ENCODE measurements at places on chromosomes 2 and 18.

DNA sequence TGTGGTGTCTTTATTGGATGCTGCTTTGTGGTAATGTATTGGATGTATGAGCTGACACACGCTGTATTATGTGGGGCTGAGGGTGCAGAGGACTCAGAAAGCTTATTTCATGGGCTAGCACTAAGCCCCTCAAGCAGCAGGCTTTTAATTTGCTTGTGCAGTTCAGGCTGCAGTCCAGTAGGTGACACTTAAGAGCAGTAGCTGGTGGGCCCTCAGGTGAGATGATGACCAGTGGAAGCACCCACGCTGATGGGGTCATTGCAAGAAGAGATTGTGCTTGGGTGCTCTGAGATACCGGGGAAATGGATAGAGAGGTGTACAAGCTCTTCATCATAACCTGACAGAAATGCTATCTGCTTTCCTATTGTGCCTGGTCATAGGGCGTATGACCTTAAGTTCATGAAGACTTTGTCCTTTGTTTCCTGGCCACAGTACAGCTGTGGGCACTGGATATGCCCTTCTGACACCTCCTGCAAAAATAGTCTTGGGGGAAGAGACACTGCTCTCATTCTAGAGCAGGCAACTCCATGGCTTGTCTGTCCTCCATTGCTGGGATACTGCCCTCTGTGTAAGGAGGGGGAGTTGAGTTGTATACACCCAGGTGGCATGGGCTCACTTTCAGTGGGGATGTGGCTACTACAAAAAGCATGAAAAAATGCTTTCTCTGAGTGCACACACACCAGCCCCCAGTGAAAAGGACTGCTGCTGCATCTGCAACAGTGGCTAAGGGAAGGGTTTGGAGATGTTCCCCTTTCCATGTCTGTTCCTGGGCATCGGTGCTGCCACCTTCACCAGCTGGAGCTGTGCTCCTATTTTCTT lies 205.7 kb upstream of the ZSWIM2 start:
- DNase-seq, result no peak

DNA sequence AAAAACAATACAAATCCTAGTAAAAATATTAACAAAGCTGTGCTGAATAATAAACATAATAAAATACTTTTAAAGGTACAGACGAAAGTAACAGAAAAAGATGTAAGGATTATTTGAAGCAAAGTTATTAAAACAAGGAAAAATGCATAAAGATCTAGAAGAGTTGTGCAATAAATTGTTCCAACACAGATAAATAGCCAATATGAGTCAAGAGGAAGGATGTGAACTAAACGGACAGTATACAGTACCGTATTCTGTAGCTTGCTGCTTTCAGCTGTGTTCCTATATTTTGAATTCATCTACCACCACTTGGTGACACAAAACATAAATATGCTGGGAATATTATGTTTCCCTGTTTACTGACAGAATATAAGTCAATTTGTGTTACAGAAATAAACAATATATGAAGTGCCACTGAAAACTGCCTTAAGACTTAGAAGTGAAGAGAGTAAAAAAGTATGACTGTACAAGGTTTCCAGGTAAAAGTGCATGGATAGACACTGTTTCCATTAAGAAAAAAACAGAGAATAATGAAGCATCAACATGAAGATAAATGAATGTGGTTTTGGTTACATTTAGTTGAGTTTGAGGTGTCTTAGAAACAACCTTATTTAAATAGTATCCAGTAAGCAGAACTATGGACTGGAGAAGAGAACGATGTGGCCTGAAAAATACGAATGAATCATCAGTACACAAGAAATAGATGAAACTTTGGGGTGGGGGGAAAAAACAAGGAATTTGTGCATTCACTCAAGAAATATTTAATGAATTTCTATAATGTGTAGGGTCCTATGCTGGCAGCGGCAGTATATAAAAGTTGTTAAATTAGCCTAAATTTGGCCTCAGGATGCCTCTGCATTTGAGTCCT lies 13.1 kb downstream of the PPP3R1 start:
- no peak for DNase-seq

DNA sequence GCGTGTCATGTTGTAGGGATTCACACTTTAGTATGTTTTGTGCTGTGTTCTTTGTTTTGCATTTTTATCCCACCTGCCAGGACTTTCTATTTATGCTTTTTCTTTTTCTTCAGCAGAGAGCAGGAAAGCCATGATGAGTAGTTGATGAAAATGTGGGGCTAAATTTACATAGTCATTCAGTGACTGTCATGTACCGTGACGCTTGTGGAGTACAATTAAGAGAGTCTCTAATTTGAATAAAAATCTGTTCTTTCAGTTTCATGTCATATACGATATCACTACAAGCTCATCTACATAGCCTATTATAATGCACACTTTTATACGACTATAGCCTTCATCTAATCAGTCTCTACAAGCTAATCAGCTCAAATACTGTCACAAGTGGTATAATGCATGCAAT lies 112.7 kb upstream of the SPATS2L start:
- DNase-seq, result no peak

- DNase-seq, result no peak
Observed at GRCh38 chr2:1287427-1287826, 125.8 kb upstream of the TPO start.

DNA sequence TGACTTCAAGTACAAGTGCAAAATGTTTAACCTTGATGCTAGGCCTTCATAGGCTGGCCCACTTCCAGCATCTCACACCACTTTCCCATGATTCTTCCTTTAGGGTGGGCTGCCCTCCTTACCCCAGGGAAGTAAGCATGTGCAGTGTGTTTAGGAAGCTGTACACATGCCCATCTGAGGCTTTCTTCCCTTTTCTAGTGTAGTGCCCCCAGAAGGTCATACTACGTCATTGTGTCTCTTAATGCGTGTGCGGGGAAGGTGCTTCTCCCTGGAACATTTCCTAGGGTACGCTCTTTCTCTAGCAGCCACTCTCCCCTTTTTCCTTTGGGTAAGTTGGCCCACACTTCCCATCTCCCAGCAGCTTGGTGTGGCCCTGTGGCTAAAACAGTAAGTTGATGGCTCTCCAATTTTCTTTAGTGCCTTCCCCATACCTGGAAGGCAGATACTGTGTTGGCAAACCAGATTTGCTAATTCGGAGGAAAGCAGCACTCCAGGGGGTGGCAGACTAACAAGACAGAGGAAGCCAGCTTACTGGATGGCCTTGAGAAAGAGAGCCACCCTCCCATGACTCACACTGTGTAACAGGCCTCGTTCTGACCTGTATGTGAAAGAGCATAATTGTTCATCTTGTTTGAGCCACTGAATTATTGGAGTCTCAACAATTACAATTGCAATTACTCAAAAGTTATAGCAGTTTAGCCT lies 1.1 kb upstream of the SULT6B1 start:
- peak; percentile 77 for DNase-seq

DNA sequence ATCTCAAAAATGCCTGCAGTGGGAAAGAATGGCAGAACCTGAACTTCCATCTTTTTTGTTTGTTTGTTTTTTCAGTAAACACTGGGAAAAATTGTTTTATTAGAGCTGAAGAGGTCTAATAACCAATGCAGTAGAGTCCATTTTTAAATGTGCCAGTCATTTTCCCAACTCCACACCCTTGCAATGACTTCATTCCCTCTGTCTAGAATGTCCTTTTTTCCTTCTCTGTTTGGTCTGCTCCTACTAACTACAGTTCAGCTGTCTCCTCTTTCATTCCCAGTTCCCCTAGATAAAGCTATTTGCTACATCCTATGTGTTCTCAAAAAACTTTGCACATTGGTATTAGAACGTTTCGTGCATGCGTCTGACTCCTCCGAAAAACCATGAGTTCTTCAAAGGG lies 9.3 kb upstream of the RAPH1 start:
- DNase-seq, result no peak

DNA sequence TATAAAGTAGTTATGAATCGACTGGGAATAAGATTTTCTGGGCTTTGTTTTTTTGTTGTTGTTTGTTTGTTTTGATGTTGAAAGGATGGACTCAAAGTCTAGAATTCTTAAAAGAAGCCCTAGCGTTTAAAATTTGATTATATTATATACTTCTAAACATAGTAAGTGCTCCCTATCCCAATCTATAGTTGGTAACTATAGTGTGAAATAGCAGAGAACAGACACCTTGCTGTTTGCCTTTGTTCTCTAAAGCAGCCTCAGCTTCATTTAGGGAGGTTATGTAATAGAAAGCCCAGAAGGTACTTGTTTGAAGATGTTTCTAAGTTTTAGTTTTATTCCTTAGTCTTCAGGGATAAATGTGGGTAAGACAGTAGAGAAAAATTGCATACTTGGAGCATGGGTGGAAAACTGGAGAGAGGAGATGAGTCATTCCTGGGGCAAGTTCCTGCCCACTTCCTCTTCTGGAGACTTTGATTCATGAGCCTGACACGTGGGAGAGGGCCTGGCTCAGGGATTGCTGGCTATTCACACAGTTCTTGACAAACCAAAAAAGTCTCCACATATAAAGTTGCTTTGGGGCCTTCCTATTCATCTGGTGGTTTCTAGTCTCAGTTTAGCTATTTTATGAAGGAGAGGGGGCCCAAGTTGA lies 131.9 kb downstream of the MYO1B start:
- DNase-seq, result peak; percentile 83

- DNase-seq, result no peak
Observed at GRCh38 chr18:9885170-9886004, at the start of gene TXNDC2. Gene TXNDC2 (plus strand): TSS chr18:9885973. CDS start chr18:9886681, 708 bp downstream.

- no peak for DNase-seq
Observed at GRCh38 chr2:16148632-16149348, 208.4 kb downstream of the MYCN start.

DNA sequence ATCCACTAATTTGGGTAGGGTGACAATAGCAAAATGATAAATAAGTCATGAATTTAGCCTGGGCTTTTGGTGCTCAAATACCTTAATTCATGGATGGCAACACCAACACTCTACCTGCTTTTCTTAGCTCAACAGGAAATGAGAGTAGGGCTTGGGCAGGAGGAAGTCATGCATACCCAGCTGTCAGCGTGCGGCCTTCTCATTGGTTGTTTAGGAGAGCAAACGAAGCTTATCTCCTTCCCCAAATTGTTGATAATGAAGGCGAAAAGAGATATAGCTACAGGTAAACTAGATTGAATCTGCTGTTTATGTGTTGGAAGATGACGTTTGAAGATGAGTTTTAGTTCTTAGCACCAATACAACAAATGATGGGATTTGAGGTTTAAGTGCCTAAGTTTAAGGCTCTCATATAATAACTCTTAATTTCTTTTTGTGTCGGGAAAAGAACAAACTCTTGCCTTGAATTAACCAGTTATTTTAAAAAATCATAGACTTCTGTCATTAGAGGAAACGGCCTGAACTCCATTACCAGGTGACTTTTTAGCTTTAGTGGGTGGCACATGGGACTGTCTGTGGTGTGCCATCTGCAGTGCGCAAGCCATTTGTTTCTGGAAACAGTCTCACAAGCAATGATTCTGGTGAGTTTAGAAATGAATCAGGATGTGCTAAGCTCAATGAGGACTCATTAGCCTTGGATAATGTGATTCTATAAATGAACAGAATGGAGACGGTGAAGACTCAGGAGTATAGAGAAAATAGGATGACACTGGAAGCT lies 19.8 kb downstream of the MAP4K4 start:
- no peak for DNase-seq

DNA sequence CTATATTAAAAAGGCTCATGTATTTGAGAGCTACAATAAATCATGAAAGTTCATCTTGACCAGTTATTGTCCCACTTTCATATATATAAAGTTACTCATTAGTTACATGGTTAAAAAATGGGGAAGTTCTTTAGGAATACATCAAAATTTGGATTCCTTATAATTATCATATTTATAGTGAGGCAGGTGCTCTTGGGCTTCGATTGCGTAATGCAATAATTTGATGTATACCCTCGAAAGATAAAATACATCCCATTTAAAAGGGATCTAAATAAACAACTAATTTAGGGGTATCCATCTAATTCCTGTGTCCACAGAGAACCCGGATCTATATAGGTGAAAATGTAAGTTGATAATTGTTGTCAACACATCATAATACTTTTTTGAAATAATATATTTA lies 444.6 kb downstream of the RIT2 start:
- no peak for DNase-seq

- no peak for DNase-seq
Observed at GRCh38 chr2:108923736-108924579, 65.1 kb downstream of the EDAR start.
